ENCODE measurements at places on chromosomes 6 and 20. TPM values are rescaled to one million over a fixed set of nuclear protein-coding genes. Genes with fewer than 3 reads are reported as not detected.

The ULBP1 gene
- 0.16 TPM for total RNA-seq

The LHFPL5 gene
- not detected for total RNA-seq

The ADGRF5 gene
- total RNA-seq = not detected

The GINS1 gene
- 2.2 TPM for total RNA-seq

The OVOL2 gene
- total RNA-seq = not detected

The VTA1 gene
- 92.5 TPM for total RNA-seq

The EFCAB8 gene
- total RNA-seq = 0.83 TPM

The RNF182 gene
- total RNA-seq = 8.1 TPM

The ENPP4 gene
- 7.3 TPM for total RNA-seq

The LRRC1 gene
- 13.9 TPM for total RNA-seq

The BACH2 gene
- total RNA-seq = 0.13 TPM

The SLC26A8 gene
- not detected for total RNA-seq

The XKR7 gene
- not detected for total RNA-seq

The OTOR gene
- total RNA-seq = not detected

The FAM120B gene
- 14.9 TPM for total RNA-seq

The TMEM14C gene
- total RNA-seq = 196 TPM

The PACRG gene
- 2.9 TPM for total RNA-seq

The SNAP91 gene
- total RNA-seq = not detected

The PTCHD4 gene
- total RNA-seq = 19.2 TPM

The FAM209B gene
- total RNA-seq = not detected

The BPIFB4 gene
- total RNA-seq = not detected

The DNAAF9 gene
- total RNA-seq = 9.4 TPM

The APOM gene
- 2.9 TPM for total RNA-seq

The HCRTR2 gene
- not detected for total RNA-seq

The ZNF184 gene
- total RNA-seq = 15.8 TPM

The GRIK2 gene
- total RNA-seq = 14.3 TPM

The TGM3 gene
- not detected for total RNA-seq

The MRS2 gene
- 28.1 TPM for total RNA-seq

The SMPD2 gene
- 5.3 TPM for total RNA-seq

The CRIP3 gene
- total RNA-seq = 0.78 TPM

The PM20D2 gene
- 11.0 TPM for total RNA-seq

The CALHM6 gene
- total RNA-seq = not detected
